ENCODE measurements at places on chromosomes 13 and 19. TPM values are rescaled to one million over a fixed set of nuclear protein-coding genes. Genes with fewer than 3 reads are reported as not detected.

Gene KCNRG
- not detected for total RNA-seq

Gene KIR2DL3
- not detected for total RNA-seq

DNA sequence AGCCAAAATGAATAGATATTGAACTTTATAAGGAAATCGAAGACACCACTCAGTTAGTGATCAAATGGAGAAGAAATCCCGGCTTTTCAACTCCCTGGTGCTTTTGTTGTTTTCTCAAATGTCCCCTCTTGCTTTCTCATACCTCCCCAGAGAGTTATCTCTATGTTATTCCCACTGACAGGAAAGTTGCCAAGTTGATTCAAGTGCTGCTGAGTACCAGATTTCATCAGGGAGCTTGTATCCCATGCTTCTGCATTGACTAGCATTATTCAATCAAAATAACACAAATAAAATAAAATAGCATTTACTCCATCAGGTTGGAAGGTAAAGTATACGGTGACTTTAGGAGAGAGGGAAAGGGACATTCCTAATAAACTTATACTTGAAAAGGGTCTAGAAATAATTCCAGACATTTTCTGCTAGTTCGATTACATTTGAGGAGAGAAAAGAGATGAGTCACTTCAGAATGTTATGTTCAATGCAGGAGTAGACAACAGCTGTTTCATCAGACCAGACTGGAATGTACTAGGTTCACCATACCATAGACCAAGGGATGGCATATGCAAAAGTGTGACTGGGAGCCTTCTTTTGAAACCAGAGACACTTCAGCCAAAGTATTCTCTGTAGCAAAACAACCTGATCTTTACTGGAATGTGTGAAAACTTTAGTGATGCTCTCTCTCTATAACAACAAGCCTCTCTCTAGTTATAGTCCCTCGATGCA lies 397.8 kb downstream of the FGF14 start:
- no peak for DNase-seq

DNA sequence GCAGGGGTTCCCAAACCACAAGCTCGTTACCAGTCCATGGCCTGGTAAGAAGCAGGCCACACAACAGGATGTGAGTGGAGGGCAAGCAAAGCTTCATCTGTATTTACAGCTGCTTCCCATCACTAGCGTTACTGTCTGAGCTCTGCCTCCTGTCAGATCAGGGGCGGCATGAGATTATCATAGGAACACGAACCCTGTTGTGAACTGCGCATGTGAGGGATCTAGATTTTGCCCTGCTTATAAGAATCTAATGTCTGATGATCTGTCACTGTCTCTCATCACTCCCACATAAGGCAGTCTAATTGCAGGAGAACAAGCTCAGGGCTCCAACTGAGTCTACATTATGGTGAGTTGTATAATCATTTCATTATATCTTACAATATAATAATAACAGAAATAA lies 677.4 kb upstream of the SLITRK6 start:
- DNase-seq: no peak

- no peak for DNase-seq
Observed at GRCh38 chr19:40691421-40692211, 1.2 kb upstream of the NUMBL start.

- peak; percentile 34 for DNase-seq
Observed at GRCh38 chr19:35038623-35039512, 2.7 kb upstream of the HPN start.

DNA sequence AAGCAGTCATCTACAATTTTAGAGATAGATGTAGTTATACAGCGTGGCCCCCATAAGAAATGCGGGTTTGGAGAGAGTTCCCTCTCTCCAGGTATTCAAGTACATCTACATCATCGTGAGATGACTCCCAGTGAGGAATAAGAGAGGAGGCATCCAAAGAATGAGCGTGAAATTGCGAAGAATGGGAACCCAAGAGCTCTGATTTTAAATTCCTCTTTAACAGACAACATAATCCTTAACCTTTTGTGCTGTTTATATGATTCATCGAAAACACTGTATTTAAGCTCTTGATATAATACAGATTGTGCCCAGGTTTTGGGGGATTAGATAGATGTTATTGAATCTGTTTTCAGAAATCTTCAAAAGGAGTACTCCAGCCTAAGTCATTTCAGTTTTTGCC lies 161.5 kb downstream of the COG6 start:
- DNase-seq: no peak

Measured in left ventricle myocardium inferior (tissue), 1 donor.